Umbilical cord (tissue), 2 donors: ENCODE measurements at places on chromosomes 3 and 15. TPM values are rescaled to one million over a fixed set of nuclear protein-coding genes. Genes with fewer than 3 reads are reported as not detected.

GRCh38 chr3:134659391-134660045, 8.7 kb upstream of the KY start:
- DNase-seq = no peak

- no peak for DNase-seq
Measured at GRCh38 chr15:70080347-70080746, 17.4 kb downstream of the TLE3 start.

Gene ACOX2
- 17.1 TPM for total RNA-seq

GRCh38 chr3:102378216-102378615, 56.6 kb upstream of the ZPLD1 start:
- no peak for DNase-seq

DNA sequence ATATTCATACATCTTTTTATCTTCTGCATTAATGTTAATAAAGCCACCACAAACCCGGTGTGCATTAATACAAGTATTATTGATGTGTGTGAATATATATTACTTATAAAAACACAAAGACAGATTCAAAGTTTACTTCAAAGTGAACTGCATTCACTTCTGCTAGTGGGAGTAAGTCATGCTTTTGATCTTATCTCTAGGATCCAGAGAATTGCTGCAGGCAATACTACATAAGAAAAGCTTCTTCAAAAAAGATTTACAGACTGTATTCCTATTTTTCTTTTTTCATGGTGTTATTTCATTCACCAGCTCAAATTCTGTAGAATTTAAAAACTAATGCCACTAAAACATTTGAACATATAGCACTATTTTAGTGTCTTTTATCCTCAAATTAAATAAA, 87.5 kb upstream of the CBLB start:
- DNase-seq = peak; percentile 80

DNA sequence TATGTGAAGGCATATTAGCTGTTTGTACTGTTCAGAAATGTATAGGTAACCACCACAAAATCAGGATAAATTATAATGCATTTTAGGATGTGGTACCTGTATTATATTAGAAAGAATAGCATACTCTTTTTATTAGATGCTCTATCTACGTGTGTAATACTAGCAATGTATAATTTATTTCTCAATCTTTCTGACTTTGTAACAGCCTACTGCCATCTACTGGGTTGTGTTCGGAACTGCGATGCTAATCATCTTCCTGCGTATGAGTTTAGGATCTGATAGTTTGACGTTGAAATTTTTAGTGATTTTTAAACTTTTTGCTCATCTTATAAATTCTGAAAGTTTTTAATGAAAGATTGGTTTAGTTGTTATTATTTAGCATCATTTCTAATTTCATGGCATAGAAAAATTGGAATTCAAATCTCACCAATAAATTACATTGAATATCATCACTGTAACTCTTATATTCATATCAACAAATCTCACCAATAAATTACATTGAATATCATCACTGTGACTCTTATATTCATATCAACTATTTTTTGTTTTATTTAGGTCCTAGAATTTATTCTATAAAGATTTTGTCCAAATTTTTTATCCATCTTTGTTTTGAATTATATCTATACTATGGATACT, 322.7 kb upstream of the ZNF717 start:
- DNase-seq = peak; percentile 52

DNA sequence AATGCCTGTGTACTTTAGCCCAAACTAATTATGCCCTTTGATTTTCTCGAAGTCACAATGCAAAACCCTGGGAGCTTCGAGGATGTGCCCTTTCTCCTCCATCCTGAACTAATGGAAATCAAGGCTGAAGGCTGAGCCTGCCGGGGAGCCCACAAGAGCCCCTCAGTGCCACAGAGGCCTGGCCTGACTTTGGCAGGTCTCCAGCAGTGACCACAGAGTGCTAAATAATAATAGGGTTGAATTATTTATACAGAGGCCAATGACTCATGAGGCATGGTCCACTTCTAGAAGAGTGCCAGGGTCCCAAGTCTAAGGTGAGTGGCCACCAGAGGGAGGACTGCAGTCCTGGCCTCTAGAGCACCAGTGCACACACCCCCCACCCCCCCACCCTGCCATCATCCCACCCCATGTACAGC, 19.1 kb upstream of the GLCE start:
- no peak for DNase-seq

Gene FAM81A
- 4.3 TPM for total RNA-seq

- no peak for DNase-seq
Measured at GRCh38 chr3:18670759-18671158, 245.6 kb upstream of the SATB1 start.

DNA sequence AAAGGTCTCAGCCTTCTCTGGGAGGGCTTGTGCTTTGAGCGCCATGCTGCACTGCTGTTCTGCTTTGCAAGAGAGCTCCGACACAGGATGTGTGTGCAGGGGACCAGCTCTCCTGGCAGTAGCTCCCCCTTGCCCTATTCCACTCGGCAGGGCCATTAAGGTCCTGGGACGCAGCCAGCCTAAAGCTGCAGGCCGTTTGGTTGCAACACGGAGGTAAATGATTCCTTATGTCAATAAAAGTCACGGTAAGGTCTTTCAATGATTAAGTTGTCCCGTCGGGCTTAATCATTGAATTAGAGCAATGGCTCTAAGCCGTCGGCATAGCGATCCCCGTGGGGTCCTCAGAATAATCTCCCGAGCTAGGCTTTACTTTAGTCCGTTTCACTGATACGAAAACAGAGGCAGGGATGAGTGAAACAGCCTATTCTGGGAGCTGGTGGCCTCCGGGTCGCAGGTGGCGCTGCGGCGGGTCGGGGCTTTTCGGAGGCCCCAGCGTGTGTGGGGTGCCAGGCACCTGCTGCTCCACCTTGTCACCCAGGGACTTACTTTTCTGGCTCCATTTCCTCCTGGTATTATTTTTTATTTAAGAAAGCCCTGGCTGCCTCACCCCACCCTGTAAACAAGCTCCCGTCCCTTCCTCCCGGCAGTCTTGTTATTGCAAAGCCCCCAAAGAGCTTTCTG, 525.2 kb downstream of the OCA2 start:
- no peak for DNase-seq

DNA sequence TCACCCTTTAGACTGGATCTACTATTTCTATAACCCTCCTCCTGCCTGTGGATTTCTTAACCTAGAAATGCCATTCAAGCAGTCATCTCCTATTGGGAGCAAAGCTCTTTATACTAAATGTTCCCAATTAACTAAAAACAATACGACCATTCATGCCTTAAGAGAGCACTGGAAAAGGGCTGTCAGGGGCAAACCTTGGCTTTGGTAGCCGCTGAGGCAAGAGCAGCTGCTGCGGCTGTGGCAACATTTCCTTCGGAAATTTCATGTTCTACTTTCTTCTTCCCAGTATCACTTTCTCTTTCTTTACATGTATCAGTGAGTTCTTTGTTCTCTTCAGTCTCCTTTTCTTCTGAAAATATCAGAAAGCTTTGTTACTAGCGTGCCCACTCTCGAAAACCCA, 56.3 kb upstream of the CSPG5 start:
- no peak for DNase-seq

GRCh38 chr3:101725194-101725889, 928 bp downstream of the CEP97 start:
- DNase-seq = peak; percentile 29

DNA sequence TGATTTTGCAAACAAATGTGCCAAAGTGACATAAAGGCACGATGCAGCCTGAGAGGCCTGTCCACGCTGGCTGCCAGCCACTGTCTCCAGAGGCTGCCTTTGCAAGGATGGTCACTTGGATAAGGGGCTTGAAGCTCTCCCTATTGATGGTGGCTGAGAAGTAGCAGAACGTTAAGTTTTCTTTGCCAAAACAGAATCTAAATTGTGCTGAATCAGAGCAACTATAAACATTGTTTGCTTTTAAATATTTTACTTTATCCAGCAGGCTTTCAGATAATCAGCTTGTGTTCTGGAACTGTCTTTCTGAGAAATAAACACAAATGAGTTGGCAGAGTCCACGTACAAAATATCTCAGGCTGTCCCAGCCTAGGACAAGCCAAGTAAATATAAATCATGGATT, 23.8 kb upstream of the CNBP start:
- DNase-seq = peak; percentile 90

GRCh38 chr3:15976524-15976923, 178.7 kb upstream of the ANKRD28 start:
- DNase-seq = no peak

DNA sequence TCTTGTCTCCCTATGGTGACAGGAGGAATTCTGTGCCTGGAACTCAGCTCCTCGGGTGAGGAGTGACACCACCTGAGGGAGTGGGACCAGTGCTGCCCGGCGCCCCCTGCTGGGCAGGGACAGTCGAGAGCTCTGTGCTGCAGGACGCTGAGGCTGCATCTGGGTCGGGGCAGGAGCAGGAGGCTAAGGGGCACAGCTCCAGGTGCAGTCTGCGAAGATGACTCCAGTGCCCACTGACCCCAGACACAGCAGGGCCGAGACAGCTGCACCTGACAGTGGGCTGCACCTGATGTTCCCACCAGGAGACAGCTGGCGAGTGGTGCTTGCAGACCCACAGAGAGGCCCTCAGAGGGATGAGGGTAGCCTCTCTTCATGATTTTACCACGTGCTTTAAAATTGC, 152.9 kb downstream of the ATP10A start:
- no peak for DNase-seq

DNA sequence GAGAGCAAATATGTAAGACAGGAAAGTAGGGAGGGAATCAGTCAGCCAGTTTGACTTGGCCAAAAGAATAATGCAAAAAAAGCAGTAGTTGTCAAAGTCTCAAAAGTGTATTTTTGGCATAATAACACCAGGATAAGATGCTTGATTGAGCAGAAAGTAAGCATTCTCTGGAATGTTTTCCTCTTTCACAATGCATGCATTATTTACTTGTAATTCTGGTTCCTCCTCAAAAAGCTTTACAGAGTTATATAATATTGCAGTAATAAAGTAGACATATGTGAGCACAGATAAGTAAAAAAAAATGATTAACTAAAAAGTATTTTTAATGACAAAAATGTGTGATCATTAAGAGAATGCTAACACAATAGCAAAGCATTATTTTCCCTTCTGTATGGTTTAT, 285.9 kb upstream of the BCHE start:
- DNase-seq = no peak

- DNase-seq = no peak
Measured at GRCh38 chr3:31476209-31476608, 56.5 kb upstream of the STT3B start.

Gene UACA
- total RNA-seq = 73.4 TPM

- peak; percentile 40 for DNase-seq
Measured at GRCh38 chr3:119322021-119322834, 28.0 kb downstream of the ARHGAP31 start.

DNA sequence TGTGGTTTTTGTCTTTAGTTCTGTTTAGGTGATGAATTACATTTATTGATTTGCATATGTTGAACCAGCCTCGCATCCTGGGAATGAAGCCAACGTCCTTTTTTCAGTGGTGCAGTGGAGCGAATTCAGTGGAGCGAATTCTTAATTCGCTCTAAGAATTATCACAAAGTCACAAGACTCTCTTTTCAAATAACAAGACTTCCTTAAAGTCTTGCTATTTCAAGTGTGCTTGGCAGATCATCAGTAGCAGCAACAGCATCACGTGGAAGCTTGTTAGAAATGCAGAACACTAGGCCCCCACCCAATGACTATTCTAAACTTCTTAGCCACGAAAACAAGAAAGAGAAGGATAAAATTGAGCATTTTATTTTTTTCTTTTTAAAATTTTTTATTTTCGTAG, 58.1 kb upstream of the CD200R1L start:
- no peak for DNase-seq

Gene SH2D7
- total RNA-seq = 0.24 TPM

Gene PEX11A
- total RNA-seq = 5.1 TPM

GRCh38 chr15:94098921-94099573, 132.3 kb upstream of the MCTP2 start:
- DNase-seq = peak; percentile 48

DNA sequence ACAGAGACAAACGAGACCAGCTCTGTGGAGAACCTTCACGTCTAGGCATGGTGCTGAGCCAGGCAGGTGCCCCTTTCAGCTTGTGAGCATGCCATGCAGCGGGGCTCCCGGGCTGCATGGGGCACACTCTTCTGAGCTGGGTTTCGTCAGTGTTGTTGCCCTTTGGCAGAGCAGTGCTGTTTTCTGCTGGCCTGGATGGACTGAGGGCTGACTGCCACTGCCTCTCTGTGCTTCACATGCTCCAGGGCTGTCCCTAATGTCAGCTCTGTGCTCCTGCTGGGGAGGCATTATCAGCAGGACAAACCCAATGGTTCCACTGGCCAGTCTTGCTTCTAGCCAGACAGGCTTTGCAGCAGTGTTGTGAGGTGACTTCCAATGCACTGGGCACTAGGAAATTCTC, 9.5 kb downstream of the GASK1A start:
- DNase-seq = no peak

DNA sequence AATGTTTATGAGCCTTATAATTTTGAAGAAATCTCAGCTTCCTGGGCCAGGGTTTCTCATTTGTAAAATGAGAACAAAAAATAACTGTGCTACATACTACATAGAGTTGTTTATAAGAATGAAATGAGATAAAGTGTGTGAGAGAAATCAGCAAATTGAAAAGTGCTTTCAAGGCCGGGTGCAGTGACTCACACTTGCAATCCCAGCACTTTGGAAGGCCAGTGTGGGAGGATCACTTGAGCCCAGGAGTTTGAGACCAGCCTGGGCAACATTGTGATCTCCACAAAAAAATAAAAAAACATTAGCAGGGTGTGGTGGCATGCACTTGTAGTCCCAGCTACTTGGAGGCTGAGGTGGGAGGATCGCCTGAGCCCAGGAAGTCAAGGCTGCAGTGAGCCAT, 22.4 kb downstream of the FOXB1 start:
- no peak for DNase-seq

DNA sequence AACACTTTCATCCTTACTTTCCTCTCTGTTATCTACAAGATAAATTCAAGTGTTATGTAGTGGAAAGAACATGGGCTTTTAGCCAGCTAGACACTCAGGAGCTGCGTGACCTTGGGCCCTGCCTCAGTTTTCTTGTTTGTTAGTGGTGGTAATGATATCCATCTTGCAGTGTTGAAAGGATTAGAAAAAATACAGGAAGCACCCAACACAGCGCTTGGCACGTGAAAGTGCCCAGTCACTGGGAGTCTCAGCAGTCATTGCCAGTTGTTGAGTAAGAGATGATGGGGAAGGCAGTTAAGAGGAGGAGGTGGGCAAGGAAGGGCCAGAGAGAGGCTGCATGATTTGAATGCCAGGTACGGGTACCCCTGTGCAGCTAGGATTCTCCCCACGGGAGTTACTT, 5.3 kb downstream of the PDIA5 start:
- DNase-seq = no peak

Gene ACP3
- 8.4 TPM for total RNA-seq

Gene TMEM266
- total RNA-seq = 1.4 TPM

DNA sequence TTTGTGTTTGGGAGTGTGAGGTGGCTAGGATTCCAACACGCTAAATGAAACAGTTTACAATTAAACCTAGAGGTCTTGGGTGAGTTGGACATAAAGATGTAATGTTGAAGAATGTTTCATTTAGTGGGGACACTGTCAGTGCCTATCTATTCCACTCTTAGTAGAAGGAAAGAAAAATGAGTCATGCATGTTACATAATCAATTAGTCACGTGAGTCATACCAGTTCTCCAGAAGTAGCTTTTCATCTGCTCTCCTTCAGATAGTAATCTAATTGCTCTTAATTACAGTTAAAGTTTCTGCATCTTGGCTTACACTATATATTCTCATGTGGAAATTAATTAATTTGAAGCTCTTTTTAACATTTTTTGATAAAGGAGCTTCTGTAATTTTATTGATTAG, 115.7 kb upstream of the P2RY1 start:
- DNase-seq = peak; percentile 29

- no peak for DNase-seq
Measured at GRCh38 chr3:137172728-137173127, 214.9 kb downstream of the IL20RB start.
